ENCODE measurements at places on chromosomes 7 and 10.

DNA sequence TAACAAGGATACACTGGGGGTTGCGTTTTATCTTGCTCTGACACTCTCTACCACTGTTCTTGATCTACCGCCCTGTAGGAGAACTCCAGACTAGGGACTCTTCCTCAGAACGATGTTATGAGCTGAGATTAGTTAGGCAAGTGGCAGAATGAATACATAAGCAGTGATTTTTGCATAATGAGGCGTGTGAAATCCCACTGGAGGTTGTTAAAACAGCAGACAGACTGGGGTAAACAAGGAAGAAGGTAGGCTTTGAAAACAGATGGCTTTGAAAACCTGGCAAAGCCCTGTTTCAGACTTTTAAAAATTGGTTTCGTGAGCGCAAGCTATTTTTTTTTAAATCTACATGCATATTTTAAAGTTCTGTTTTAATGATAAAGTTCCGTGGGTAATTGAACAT lies 785.2 kb downstream of the TYW1 start:
- DNase-seq, result peak; percentile 68

DNA sequence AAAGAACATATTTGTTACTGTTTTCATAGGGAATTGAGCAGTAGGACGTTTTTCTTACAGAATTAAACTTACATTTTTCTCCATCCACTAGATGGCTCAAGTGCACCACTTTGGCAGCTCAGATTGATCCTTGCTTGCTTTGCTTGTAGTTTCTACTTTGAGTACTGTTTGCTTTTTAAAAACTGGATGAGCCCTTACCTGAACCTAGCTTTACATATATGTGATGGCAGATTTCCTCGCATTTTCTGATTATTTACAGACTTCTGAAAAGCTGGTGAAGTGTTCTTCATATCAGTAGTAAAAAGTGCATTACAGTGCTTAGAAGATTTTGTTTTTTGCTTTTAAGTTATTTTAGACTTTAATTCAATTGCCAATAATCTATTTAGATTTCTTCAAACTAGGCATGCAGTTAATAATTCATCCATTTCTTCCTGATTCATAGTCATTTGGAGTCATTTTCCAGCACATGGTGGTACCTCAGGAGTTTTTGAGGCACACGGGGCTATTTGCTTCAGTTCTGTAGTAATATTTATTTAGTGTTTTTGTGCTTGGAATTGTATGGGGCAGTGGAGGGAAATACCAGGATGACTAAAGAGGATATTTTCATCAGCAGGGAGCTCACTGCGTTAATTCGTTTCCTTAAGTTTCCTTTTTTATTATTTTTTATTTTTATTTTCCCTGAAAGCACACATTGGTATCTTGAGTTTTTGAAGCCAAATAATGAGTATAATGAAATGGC lies 57.3 kb downstream of the MAPK8 start:
- DNase-seq, result peak; percentile 52

DNA sequence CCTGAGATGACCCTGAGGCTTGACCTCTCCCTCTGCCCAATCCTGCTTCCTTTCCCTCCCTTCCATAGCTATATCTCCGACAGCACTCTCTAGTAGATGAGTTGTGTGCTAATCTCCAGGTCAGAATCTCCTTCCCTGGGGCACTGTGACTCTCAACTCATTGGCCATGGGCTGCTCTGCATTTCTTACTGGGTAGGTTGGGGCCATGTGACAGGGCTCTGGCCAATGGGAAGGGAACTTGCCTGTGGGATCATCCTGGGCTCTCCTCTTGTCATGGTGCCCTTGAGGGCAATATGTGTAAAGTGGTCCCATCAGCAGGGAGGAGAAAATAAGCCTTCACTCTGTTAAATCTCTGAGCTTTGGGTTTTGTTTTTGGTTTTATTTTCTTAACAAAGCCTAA lies 80.1 kb upstream of the ANKRD1 start:
- no peak for DNase-seq

- DNase-seq, result no peak
These were observed 71.5 kb upstream of the SMNDC1 start for GRCh38 chr10:110376021-110376766.

DNA sequence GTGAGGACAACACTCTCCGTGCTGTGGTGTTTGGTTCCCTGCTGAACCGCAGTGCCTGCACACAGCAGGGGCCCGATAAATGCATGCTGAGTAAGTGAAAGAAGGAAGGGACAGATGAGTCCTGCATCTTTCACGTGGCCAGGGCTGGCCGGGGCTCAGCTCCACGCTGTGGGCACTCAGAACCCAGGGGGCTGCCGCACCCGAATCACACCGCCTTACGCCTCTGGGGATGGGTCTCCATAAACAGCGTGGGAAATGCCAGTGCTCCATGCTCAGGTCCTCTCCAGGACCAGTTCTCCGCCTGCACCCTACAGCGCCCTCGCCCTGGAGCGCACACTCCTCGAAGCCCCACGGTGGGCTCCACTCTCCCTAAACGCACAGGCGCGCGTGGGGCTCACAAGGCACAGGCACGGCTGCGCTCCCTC lies 38.1 kb downstream of the RASGEF1A start:
- DNase-seq, result no peak

DNA sequence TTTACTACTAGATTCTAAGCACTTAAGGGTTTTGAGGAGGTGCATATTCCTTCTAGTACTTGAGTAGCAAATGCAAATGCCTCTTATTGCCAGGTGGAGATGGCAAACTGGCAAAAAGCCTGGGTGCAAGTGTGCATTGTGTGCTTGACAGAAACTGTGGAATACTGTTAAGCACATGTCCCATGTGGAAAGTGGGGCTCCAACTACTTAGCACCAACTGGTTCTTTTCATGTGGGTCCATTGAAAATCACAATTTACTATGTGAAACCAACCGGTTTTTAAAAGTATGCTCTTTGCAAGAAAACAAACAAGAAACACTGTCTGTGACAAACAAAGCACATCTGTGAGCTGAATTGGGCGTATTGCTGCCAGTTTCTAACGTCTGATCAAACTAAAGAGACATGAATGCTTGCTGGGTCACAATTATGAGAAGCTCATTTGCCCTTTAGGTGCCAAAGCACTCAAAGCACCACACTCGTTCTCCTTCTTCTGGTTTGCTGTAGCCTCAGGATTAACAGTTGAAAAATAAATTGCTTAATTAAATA lies 197.4 kb downstream of the SEMA3E start:
- DNase-seq, result peak; percentile 77

DNA sequence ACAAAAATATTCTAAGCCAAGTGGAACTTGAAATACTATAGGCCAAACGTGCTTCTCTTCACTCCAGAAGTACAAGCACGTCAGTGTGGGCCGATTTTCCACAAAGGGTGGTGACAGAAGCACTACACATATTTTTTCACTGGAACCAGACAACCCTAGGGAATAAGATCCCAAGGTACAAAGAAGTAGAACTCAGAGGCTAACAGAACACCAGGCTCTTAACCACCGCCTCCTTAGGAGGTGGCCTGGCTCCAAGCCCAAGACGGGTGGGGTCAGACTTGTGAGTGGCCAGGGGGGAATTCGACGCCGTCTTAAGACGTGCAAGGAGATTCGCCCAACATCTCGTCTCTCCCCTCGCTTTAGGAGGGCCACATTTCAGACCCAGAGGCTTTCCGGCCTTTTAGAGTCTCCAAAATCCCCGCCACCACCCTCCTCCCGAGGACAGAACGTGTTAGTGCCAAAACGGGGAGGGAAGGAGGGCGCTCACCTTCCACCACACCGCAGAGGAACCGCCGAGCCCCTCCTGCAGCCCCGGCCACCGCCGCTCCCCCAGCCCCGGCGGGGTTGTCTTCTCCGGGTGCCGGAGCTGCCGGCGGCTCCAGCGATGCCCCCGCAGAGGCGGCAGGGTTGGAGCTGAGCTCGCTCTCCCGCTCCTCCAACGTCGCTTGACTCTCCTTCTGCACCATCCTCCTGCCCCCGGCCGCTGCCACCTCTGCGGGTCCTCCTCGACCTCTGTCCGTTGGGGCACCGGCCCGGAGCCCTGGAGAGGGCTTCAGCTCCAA lies 716 bp downstream of the OGA start:
- DNase-seq, result peak; percentile 45

DNA sequence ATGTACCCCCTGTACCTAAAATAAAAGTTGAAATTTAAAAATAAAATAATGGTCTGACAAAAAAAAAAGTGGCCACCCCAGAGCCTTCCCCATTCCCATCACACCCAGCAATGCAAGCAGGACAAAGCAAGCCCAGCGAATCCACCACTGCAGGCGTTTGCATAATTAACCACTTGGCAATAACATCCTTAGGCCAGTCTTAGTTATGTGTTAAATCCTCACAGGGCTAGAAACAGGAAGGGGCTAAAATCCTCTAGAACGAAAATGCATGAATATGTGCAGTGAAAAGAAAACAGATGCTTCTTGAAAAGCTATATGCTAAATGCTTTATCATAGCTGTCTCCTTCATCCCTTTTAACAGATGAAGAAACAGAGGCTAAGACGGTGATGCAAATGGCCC lies 229.7 kb downstream of the GRID1 start:
- DNase-seq, result no peak

DNA sequence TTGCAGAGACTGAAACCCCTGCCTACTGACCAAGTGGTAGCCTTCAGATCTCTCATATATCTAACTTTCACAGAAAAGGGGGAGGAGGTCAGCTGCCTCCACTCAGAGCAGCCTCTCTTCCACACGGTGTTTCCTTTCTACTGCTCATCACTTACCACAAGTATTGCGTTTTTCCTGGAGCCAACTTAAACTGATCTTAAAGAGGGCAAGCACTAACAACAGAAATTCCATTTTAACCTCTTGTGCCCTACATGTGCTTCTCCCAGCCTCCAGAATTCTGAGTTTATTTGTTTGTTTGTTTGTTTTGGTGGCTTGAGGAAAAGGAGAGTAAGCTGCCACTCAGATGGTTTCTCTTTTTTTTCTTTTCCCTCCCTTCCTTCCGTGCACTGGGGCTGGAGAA lies 19.1 kb downstream of the SKIDA1 start:
- DNase-seq, result no peak

DNA sequence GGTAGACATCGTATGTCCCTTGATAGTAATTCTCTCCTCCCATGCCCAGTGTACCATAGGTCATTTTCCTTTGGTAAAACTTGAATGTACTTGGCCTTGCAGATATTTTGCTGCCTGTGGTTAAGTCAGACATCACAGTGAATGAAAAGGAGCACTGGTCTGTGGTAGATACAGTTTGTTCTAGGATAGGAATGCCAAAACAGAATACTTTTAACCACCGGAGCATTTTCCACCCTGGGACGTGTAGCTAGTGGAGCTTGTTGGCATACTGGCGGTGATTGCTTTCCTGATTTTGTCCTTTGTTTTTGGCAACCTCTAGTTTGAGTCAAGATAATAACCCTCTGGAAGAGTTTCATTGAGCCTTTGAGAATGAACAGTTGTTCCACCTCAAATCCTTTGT lies 92.0 kb upstream of the BMPER start:
- no peak for DNase-seq

GRCh38 chr7:106225856-106226255 lies 58.9 kb downstream of the NAMPT start:
- DNase-seq, result no peak

DNA sequence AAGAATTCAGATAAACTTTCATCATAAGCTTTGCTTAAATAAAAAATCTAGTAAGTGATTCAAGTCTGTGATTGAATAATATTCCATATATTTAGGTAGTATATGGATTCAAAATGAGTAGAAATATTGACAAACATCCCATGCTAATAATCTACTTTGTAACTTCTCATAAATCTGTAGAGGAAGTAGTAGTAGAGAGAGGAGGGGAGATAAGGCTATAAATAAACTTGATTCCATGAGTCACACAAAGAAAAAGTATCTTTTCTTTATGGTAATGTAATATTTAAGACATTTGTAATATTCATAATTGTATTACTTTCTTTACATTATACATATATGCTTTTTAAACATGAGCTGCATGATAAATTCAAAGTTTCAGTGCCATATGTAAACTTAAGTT lies 25.6 kb upstream of the CD36 start:
- DNase-seq, result no peak

GRCh38 chr10:124721330-124722045 lies 22.7 kb downstream of the FAM53B start:
- no peak for DNase-seq

- DNase-seq, result no peak
These were observed 27.0 kb downstream of the ITPRIP start for GRCh38 chr10:104311184-104311720.

- DNase-seq, result no peak
These were observed 207.2 kb upstream of the DKK1 start for GRCh38 chr10:52106899-52107298.

DNA sequence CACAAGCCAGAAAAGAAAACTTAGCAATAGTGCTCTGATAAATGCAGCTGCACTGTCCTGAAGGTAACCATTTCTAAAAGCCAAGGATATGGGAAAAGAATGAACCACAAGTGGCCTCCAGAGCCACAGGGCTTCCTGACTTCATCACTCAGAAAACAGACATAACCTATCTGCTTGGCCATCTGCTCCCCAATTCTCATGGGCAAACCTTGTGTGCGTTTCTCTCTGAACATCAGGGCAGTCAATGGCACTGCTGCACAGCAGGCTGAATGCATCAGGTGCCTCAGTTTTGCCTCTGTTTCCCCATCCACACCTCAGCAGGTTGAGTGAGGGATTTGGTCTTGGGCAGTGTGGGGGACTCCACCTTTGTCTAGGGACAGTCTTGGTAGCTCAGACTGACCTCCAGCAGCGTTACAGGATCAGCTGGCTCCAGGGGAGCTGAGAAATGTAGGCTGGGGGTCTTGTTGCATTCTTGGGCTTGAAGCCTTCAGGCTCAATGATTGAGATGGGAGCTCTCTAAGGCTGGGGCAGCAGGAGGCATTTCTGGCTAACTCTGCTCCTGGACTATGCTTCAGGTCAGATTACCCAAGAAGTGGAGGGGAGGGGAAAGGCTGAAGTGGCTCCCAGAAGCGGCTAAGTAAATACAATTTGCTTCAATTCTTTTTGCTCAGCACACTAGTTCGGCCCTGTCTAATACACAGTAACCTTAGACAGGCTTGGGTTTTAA lies 23.6 kb upstream of the PDLIM1 start:
- DNase-seq, result peak; percentile 65

GRCh38 chr7:69994886-69995542 lies 396.7 kb downstream of the AUTS2 start:
- DNase-seq, result no peak

- no peak for DNase-seq
These were observed 57.6 kb downstream of the RBM33 start for GRCh38 chr7:155701972-155702544.

GRCh38 chr7:43362652-43363034 lies 220.3 kb upstream of the STK17A start:
- peak; percentile 67 for DNase-seq

DNA sequence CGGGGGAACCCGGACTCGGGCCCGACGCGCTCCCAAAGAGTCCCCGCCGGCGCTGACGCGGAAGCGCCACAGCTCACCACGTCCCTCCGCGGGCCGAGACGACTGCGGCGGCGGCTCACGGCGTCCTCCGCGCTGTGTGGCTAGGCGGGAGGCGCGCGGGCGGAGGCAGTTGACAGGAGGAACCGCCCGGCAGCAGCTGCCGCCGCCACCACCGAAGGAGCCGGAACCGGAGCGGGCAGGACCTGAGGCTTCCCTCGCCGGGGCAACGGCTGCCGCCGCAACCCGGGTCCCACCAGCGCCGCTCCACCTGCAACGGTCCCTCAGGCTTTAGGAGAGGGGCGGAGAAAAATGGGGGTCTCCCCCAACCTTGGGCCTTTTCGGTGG lies 334 bp downstream of the ZNF800 start:
- peak; percentile 57 for DNase-seq

All from NCI-H2171 treated with DMSO at 0.1 percent for 48 hours (cell line).